Fibroblast of the aortic adventitia (primary cell): ENCODE measurements at places on chromosomes 2 and 18. TPM values are rescaled to one million over a fixed set of nuclear protein-coding genes. Genes with fewer than 3 reads are reported as not detected.

- no peak for DNase-seq
These were observed 167.2 kb upstream of the REV1 start for GRCh38 chr2:99656994-99657393.

Gene MTLN
- 38.6 and 51.1 TPM in 2 replicates for total RNA-seq

Gene SLC30A3
- 0.09 and 0.25 TPM in 2 replicates for total RNA-seq

DNA sequence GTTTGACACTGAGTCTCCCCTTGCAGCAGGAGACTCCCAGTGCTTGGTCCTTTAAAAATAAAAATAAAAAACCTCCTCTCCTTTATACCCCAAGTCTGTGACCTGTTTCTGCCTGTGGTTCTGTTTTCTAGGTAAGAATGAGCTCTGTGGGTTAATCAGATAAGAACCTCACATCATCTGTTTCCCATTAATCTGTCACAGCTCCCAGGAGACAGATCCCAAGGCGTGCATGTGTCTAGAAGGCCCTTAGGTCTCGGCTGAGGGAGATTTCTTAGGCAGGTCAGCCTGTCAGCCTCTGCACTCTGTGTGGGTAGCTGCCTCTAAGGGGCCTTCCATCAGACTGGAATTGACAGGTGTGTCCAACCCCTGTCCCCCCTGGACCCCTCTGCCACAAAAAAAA, 80.7 kb downstream of the FHOD3 start:
- no peak for DNase-seq
